ENCODE measurements at places on chromosomes 7 and 10. TPM values are rescaled to one million over a fixed set of nuclear protein-coding genes. Genes with fewer than 3 reads are reported as not detected.

The PTPRE gene
- 0.70 TPM for total RNA-seq

The PLPP4 gene
- not detected for total RNA-seq

DNA sequence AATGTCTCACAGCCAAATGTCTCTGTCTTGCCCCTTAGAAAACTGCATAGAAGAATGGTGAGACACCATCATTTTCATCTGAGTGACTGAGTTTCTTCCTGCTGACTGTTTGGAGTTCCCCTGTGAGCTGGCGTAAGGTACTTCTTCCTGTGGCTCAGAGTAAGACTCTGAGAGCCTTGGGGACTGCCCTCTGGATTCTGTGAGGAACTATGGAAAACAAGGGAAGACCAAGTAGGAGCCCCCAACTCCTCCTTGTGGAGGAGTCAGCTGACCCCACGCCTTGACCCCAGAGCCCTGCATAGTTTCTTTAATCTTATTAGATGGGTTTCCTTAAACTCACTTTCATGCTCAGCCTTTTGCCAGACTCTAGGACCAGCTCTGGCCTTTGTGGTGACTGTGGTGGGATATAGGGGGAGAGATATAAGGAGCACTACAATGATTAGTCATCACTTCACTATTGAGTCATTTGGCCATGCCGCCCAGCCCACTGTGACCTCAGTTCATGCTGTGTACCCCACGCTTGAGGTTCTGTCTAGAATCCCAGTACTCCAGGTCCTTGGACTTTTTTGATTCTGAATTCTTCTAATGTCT, 51.8 kb upstream of the FAM133B start:
- no peak overlapping the region for H3K4me3 ChIP-seq
- no peak overlapping the region for H3K27ac ChIP-seq
- H3K36me3 ChIP-seq: no peaks in the 10 kb centered on the region
- DNase-seq: no peak
- no peaks in the 10 kb centered on the region for H3K27me3 ChIP-seq

- H3K36me3 ChIP-seq: no peaks in the 10 kb centered on the region
- no peak overlapping the region for H3K27ac ChIP-seq
- H3K4me1 ChIP-seq: peaks cover 3% of the 10 kb centered on the region
- H3K27me3 ChIP-seq: no peaks in the 10 kb centered on the region
- no peak overlapping the region for H3K4me3 ChIP-seq
These were observed 5.5 kb upstream of the STN1 start for GRCh38 chr10:103923502-103923901.

The PPP1R17 gene
- total RNA-seq: 1.7 TPM

The NUTM2A gene
- total RNA-seq: 0.83 TPM

The GTF2IRD2 gene
- 9.1 TPM for total RNA-seq

GRCh38 chr10:107160866-107161265, 3.6 kb downstream of the SORCS1 start:
- peaks cover 3% of the 10 kb centered on the region for H3K4me1 ChIP-seq
- H3K36me3 ChIP-seq: no peaks in the 10 kb centered on the region
- H3K27me3 ChIP-seq: peaks cover 5% of the 10 kb centered on the region
- H3K4me3 ChIP-seq: no peak overlapping the region
- no peak overlapping the region for H3K27ac ChIP-seq
- no peak for DNase-seq

GRCh38 chr10:110528224-110528996, 30.7 kb downstream of the DUSP5 start:
- no peak for DNase-seq
- no peak overlapping the region for H3K27ac ChIP-seq
- peaks cover 8% of the 10 kb centered on the region for H3K4me1 ChIP-seq

- no peaks in the 10 kb centered on the region for H3K27me3 ChIP-seq
- no peak for DNase-seq
- no peak overlapping the region for H3K27ac ChIP-seq
These were observed 488.0 kb upstream of the STEAP1 start for GRCh38 chr7:89666136-89666835.

- H3K27ac ChIP-seq: no peak overlapping the region
- no peak overlapping the region for H3K4me3 ChIP-seq
- no peaks in the 10 kb centered on the region for H3K27me3 ChIP-seq
- no peaks in the 10 kb centered on the region for H3K36me3 ChIP-seq
These were observed 363.4 kb downstream of the KCNMA1 start for GRCh38 chr10:77274046-77274795.

- no peak overlapping the region for H3K4me3 ChIP-seq
- no peaks in the 10 kb centered on the region for H3K36me3 ChIP-seq
- no peak for DNase-seq
- no peak overlapping the region for H3K27ac ChIP-seq
These were observed 287.9 kb downstream of the TNS3 start for GRCh38 chr7:47293884-47294555.

- H3K4me1 ChIP-seq: 0 out of 2 replicates have a peak, but pooled peaks cover 2% of the 10 kb centered on the region
- H3K27me3 ChIP-seq: no peaks in the 10 kb centered on the region
- H3K36me3 ChIP-seq: peaks cover 2% of the 10 kb centered on the region
- no peak overlapping the region for H3K4me3 ChIP-seq
- no peak overlapping the region for H3K27ac ChIP-seq
- peak; percentile 60 for DNase-seq
These were observed 95.4 kb downstream of the ELMO1 start for GRCh38 chr7:37352974-37353948.

GRCh38 chr7:105339404-105340323, 49.1 kb downstream of the SRPK2 start:
- H3K4me1 ChIP-seq: peaks cover 5% of the 10 kb centered on the region
- H3K27me3 ChIP-seq: no peaks in the 10 kb centered on the region
- DNase-seq: no peak
- no peak overlapping the region for H3K4me3 ChIP-seq
